Transverse colon (tissue), 4 donors: ENCODE measurements at places on chromosomes 2 and 18. TPM values are rescaled to one million over a fixed set of nuclear protein-coding genes. Genes with fewer than 3 reads are reported as not detected.
A peak's percentile ranks its signal among the peaks of the same experiment; 100 is the strongest.

Gene IL1F10
- total RNA-seq: not detected

Gene PRKAG3
- total RNA-seq: not detected

Gene MOGAT1
- not detected for total RNA-seq

Gene NTSR2
- not detected for total RNA-seq

Gene GDF7
- 0.20 TPM for total RNA-seq

Gene NCKAP5
- 5.9 TPM for total RNA-seq

Gene UGT1A4
- total RNA-seq: 4.8 TPM

Gene CD302
- total RNA-seq: 12.7 TPM

Gene RAB6C
- 0.16 TPM for total RNA-seq

Gene SPHKAP
- total RNA-seq: 0.27 TPM

Gene TFCP2L1
- total RNA-seq: 167 TPM

Gene ANKRD53
- total RNA-seq: not detected

Gene ZNF396
- total RNA-seq: 3.3 TPM

DNA sequence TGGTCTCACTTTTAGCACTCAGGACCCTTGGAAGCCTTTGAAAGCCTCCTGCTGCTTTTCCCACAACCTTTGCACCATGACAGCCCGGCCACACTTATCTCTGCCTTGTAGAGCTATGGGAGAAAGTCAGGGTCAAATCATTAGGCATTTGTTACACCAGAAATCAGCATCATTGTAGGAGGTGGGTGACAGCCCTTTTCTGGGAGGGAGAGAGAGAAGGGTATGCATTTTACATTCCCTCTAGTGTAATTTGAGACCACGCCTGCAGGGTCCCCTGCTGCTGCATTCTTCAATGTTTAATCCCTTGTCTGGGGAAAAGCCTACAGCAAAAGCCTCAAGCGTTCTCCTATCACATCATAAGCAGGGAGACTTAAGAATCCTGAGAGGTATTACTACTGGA is 766.8 kb upstream of the FAM98A start:
- no peak for DNase-seq

DNA sequence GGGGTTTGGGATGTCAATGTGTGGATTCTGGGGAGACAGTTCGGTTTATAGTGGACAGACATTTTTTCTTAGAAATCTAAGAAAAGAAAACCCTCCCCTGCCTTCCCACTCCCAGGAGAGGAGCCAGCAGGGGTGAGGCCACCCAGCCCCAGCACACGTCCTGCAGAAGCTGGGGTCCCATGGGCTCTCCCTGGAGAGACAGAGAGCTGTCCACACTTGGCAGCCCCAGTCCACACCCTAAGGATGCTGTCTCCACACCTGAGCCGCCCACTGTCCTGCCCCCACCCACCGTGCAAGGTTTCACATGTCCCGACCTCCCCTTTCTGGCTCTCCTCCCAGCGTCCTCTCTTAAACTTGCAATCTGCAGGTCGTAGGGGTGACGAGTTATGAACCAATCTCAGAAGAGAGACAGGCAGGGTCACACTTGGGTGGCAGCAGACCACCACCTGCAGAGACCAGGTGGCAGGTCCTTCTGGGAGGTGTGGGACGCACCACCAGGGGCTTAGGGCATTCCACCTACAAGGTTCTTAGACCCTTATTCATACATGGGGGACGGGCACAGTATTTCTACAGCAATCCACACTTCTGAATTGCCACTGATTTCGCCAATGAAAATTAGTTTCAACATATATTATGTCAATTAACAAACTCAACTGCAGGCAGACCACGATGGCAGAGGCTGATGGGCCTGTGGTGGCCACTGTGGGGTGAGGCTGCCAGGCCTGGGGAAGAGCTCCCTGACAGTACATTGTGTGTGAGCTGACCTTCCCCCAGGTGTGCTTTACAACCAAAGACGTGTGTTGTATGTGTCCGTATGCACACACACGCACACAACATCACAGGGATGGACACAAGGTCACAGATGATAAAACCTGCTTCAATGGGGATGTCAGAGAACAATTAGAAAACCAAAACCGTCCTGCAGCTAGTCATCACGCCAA is 158.5 kb downstream of the TPO start:
- no peak for DNase-seq

GRCh38 chr2:221426929-221427328 is 145.2 kb downstream of the EPHA4 start:
- DNase-seq: no peak

GRCh38 chr18:37393221-37393827 is 172.3 kb downstream of the CELF4 start:
- no peak for DNase-seq

GRCh38 chr2:45193581-45193980 is 184.3 kb upstream of the SIX2 start:
- no peak for DNase-seq

- DNase-seq: peak; percentile 63
These were observed 56.5 kb downstream of the RPIA start for GRCh38 chr2:88747990-88748389.

- no peak for DNase-seq
These were observed 100.3 kb downstream of the MCFD2 start for GRCh38 chr2:46815121-46815802.

DNA sequence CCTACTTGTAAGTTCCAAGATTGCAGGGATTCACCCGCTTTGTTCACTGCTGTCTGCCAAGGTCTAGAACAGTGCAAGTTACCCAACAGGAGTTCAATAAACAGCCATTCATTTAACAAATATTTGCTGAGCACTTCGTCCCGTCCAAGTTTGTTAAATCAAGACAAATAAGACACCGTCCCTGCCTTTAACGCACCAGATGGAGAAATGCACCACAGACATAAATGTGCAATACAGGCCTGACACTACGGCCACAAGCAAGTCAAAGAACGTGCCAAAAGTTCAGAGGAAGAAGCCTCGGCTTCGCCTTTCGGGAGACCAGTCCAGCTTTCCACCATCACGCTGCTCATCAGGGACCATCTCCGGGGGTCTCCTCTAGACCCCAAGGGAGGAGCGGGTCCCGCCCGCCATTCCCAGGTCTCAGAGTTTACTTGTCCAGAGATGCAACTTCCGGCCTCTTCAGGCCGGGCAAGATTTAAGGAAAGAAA is 429 bp downstream of the C2orf76 start:
- peak; percentile 27 for DNase-seq

GRCh38 chr2:173199294-173199693 is 123.6 kb downstream of the MAP3K20 start:
- no peak for DNase-seq

DNA sequence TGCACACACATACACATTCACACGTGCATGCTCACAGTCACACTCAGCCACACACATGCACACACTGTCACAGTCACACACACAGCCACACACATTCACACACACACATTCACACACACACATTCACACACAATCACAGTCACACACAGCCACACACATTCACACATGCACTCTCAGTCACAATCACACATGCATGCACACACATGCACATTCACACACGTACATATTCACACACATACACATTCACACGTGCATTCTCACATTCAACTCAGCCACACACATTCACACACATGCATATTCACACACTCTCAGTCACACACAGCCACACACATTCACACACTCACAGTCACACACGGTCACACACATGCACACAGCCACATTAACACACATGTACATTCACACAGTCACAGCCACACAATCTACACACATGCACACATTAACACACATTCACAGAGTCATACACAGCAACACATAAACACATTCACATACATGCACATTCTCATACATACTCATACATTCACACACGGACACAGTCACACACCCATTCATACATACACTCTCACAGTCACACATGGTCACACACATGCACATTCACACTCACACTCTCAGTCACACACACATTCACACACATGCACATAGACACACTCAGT is 239.8 kb downstream of the EIPR1 start:
- DNase-seq: no peak

- no peak for DNase-seq
These were observed 168.2 kb downstream of the TWIST2 start for GRCh38 chr2:239015901-239016675.

GRCh38 chr2:197285361-197285760 is 25.2 kb downstream of the ANKRD44 start:
- DNase-seq: no peak

- DNase-seq: no peak
These were observed 3.3 kb downstream of the ST6GAL2 start for GRCh38 chr2:106882673-106883072.

- DNase-seq: no peak
These were observed 5.3 kb downstream of the TOGARAM2 start for GRCh38 chr2:28986429-28986828.

GRCh38 chr2:919672-920071 is 31.0 kb upstream of the SNTG2 start:
- no peak for DNase-seq

DNA sequence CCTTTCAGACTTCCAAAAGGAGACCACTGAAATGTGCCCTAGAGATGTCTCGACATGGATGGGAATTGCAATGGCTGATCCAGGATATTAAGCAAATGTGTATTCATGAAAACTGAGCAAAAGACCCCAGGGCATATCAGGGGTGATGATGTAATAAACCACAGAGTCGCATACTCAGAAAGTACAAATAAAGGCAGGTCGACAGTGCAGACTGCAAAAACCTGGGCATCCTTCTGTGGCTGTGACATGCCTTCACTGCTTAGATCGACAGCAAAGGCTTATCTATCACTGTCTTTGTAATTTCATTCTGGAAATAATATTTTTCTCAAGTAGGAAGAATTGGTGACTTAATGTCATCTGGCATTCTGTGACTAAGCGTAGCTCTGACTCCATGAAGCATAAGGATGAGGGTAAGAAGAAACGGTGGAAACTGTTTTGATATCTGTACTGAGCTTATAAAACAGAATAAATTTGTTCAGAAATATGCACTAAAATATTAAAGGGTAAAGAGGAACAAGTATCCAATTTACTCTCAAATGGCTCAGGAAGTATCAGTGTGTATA is 115.6 kb upstream of the NRP2 start:
- DNase-seq: no peak

- DNase-seq: no peak
These were observed 872.7 kb downstream of the DCDC2C start for GRCh38 chr2:4576075-4576474.

DNA sequence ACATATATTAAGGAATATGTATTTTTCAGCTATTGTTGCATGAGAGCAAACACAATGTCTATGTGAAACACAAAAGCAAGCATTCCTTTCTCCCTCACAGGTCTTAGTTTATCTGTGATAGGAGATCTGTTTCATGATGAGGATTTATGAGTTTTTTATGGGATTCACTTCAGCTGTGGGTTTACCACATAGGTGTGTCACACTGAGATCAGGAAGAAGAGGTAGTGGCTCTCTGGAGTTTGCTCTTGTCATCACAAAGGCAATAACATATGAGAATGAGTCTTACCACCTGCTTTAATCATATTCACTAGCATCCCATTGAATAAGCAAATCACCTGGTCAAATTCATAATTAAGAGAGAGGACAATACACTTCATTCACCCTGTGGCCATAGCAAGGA is 960.3 kb upstream of the SLC39A10 start:
- no peak for DNase-seq

GRCh38 chr18:29651122-29651680 is 1391.3 kb downstream of the DSC3 start:
- no peak for DNase-seq

- DNase-seq: peak; percentile 21
These were observed 1.1 kb upstream of the TACR1 start for GRCh38 chr2:75200140-75201096.

GRCh38 chr2:202005272-202005887 is 28.3 kb upstream of the FZD7 start:
- no peak for DNase-seq
